ENCODE measurements at places on chromosomes 11 and 22. TPM values are rescaled to one million over a fixed set of nuclear protein-coding genes. Genes with fewer than 3 reads are reported as not detected.

Gene IGSF9B
- 0.79 TPM for total RNA-seq

Gene OR10A6
- not detected for total RNA-seq

Gene SH3BP1
- total RNA-seq = 16.1 TPM

Gene OR52H1
- total RNA-seq = 0.63 TPM

Gene TSPAN18
- not detected for total RNA-seq

Gene CECR2
- not detected for total RNA-seq

Gene PHOX2A
- total RNA-seq = not detected

Gene OPCML
- not detected for total RNA-seq

Gene SNX32
- total RNA-seq = 4.0 TPM

Gene CYP2D6
- total RNA-seq = 0.60 TPM

Gene LARGE1
- 11.2 TPM for total RNA-seq

Gene KCNJ1
- under 0.01 TPM for total RNA-seq

Gene NOX4
- total RNA-seq = 0.26 TPM

Gene CDON
- total RNA-seq = 31.2 TPM

Gene MCHR1
- 0.63 TPM for total RNA-seq

Gene YDJC
- 10.2 TPM for total RNA-seq

Gene WNT11
- total RNA-seq = not detected

Gene TIMM8B
- 67.6 TPM for total RNA-seq

Gene PRAME
- not detected for total RNA-seq

Gene OR5B2
- not detected for total RNA-seq

Gene GDPD4
- not detected for total RNA-seq

Gene TSPAN32
- total RNA-seq = 0.47 TPM

Gene JOSD1
- 33.3 TPM for total RNA-seq

Gene RRAS2
- total RNA-seq = 31.5 TPM

Gene ADAMTS8
- 0.32 TPM for total RNA-seq

Gene ANKRD49
- 9.0 TPM for total RNA-seq

Gene PAMR1
- 491 TPM for total RNA-seq

Gene POU2AF1
- total RNA-seq = not detected

Gene OR9Q2
- total RNA-seq = not detected

Gene FOSL1
- 3.9 TPM for total RNA-seq

Data from bronchial smooth muscle cell (primary cell).